ENCODE measurements at places on chromosomes 4 and X.

DNA sequence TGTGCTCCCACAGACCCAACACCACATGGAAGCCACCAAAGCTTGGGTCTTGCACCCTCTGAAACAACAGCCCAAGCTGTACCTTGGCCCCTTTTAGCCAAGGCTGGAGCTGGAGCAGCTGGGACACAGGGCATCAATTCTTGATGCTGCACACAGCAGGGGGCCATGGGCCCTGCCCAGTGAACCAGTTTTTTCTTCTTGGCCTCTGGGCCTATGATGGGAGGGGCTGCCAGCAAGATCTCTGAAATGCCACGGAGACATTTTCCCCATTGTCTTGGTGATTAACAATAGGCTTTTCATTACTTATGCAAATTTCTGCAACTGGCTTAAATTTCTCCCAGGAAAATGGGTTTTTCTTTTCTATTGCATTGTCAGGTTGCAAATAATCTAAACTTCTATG, 49.0 kb downstream of the SPANXA2 start:
- DNase-seq: no peak

GRCh38 chrX:123590842-123591486, 141.9 kb downstream of the THOC2 start:
- DNase-seq: no peak

DNA sequence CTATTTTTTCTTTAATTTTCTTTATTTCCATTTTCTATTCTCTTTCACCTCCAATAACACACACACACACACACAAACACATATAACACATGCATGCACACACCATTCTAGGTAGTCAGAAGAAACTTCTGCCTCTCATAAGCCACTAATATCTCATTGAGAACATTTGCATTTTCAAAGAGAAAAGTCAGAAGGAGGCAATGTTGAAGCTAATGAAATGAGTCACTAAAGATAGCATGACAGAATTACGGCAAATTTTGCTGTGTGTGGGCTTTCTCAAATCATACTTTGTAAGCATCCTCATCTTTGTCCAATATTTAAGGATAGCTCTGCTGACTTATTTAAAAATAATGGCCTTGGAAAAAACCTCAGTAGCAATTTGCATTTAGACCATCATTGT, 291.3 kb downstream of the GUCY2F start:
- DNase-seq: no peak

DNA sequence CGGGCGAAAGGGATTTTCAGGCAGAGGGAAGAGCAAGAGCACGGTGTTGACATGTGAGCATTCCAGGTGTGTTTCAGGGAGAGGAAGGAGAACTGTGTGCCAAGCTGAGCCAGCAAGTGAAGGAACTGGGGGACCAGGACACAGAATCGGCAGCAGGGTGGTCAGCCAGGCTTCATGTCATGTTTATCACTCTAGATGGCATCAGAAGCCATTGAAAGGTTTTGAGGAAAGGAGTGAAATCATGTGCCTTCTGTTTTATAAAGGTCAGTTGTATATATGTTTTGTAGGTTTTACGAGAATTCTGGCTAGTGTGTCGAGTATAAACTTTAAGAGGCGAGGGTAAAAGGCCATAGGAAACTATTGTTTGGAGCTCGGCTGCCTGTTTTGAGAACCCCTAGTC, 682.3 kb downstream of the TRIML1 start:
- DNase-seq: no peak

DNA sequence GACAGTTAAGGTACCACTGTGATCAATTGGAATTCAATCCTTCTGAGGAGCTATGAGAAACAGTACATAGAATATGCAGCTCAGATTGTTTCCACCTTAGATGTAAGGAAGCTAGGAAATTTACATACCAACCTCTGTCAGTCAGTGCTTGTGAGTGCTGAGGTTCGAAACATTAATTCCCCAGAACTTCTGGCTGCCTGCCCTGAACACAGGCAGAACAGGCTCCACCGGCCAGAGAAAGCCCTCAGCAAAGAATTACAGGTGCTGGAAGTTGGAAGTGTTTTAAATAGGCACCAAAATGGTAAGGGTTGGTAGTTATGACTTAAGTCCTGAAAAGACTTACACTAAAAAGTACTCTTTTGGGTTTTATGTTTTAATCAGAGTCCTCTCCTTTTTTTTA, 651.8 kb downstream of the C4orf33 start:
- DNase-seq: no peak

GRCh38 chrX:150889131-150889530, 9.3 kb downstream of the CD99L2 start:
- DNase-seq: no peak

GRCh38 chr4:153623491-153623890, 60.6 kb upstream of the TLR2 start:
- DNase-seq: no peak

GRCh38 chr4:95506264-95506663, 42.5 kb downstream of the UNC5C start:
- no peak for DNase-seq

DNA sequence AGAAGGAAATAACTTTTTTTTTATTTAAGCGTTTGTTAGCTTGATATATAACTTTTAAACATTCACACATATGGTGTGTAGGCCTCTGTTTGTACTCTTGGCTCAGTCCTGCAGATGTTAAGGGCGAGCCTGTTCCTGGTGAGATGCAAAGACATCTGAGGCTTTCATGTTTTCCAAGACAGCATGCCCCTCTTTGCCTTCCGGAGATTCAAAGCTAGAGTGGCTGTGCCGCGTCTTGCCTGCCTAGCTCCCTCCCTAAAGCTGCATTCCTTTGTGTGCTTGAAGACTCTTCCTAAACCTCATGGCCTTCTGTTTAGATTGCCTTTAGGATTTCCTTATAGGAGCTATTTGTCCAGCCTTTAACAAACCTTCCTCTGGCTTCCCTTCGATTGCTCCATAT, 67.1 kb downstream of the MID1IP1 start:
- DNase-seq: no peak

- no peak for DNase-seq
Observed at GRCh38 chrX:39850630-39851152, 247.1 kb downstream of the BCOR start.

- no peak for DNase-seq
Observed at GRCh38 chrX:1476682-1477081, 24.0 kb upstream of the ASMTL start.

GRCh38 chr4:90234916-90235547, 107.8 kb downstream of the CCSER1 start:
- DNase-seq: no peak

DNA sequence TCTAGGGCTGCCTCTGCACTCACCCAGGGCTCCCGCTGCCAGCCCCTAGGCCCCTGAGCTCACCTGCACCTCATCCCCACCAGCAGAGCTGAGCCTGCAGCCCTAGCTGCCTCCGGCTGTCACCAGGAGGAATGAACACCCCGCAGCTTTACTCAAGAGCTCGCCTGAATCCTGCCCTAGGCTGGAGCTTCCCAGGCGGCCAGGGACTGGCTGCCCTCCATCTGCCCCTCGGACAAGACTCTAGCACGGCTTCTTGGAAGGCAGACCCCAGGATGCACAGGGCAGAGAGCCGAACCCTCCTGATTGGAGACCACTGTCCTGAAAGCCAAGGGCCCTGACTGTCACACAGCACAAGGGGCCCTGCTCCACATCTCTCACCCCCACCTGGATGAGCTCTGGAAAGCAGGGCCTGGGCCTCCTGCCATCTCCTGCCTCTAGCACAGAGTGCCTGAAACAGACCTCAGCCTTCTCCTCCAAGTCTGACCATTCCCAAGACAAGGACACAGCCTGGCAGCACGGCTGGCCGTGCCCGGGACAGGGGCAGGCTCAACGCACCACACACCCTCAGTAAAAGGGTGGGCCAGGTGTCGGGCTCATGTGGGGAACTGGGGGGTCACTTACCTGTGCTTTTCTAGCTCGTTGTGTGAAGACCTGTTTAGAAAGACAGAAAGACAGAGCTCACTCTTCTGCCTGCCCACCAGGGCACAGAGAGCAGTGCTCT, 4.4 kb downstream of the MXD4 start:
- no peak for DNase-seq

DNA sequence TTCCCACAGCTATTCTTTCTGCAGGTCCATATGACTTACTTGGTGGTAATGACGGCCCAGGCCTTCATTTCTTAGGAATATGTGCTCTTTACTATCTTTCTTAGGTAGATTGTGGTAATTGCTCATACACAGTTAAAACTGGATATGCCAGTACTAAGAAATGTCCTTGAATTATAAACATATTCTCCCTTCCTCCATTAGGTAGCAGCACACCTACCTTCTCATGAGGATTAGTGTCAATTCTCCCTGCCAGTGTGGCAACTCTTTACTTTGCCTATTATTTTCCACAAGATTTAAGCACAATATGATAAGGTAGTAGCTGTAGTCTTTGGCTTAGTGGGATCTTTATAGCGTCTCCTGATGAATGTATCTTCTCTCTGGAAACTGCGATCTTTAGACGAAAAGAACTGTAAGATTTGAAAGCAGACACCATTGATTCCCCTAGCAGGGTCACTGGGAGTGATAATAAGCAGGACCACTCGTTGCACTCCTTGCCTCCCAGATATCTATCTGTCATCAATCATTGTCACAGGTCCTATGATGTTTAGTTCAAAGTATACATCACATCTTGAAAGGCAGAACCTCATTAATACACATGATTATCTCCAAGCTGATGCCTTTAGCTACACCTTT, 1240.7 kb downstream of the C4orf33 start:
- peak; percentile 1 for DNase-seq

DNA sequence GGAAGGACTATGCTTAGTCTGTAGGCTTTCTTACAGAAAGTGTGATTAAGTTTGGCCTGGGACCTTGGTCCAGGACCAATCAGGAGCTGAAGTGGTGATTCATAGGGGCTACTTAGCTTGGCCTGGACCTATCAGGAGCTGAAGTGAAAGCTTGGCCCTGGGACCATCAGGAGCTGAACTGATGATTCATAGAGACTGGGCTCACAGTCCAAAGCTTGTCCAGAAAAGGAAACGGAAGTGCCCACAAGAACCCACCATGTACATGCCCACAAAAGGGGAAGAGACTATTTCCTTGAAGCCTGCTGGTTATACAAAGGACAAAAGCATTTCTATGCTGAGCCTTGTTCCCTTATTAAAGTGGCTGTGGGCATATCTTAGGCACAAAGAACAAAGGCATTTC, 12.6 kb downstream of the TENT5D start:
- no peak for DNase-seq

DNA sequence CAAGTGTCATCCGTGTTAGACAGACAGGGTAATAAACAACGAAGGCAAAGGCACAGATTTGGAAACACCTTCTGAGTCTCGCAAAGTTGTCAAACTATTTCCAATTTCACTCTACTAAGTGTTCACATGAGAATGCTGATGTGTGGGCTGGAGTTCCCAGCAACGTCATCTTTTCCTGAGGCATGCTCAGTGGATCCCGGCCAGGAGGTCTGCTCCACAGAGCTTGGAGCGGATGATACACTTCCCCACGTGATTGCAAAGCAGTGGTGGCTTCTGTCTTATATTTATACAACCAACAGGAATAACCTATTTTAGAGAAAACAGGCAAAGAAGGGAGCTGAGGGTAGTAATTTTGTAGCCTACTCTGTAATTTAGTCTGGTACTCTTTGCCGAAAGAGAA, 40.1 kb upstream of the PDK3 start:
- DNase-seq: no peak

GRCh38 chr4:150888217-150888616, 126.9 kb downstream of the LRBA start:
- DNase-seq: no peak

DNA sequence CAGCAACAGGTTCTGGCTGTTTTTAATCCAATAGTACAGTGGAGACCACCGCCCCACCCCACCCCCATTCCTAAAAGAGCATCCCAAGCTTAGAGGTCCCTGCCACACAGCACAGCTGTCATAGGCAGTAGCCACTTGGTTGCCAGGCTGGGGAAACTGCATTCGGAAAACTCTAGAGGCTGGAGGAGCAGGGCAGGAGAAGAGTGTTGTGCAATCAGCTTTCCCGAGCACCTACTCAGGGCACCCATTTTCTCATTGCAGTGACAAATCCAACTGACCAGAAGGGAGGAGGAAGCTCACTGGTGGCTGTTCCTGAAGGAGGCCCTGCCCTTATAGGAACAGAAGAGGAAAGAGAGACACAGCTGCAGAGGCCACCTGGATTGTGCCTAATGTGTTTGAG, 1.1 kb downstream of the CXCL1 start:
- DNase-seq: no peak

GRCh38 chr4:151260526-151260925, 16.4 kb upstream of the PRSS48 start:
- DNase-seq: no peak

- no peak for DNase-seq
Observed at GRCh38 chr4:61309616-61310015, 109.5 kb downstream of the ADGRL3 start.

DNA sequence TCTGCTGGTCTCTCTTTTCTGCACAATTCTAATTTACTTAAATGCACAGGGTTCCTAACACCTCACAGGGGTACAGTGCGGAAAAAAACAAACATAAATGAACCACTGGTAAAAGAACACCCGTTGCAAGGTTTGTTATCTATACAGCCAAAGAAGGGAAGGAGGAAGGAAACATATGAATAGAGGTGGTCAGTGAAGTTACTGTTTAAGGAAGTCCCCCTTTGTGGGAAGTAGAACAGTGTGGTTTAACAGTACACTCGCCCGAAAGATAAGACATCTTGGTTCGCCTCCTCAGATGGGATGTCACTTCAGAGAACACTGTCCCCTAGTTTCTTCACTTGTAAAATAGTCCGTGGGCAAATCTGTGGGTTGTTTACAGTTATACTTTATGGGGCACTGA, 57.5 kb downstream of the TEC start:
- DNase-seq: no peak

DNA sequence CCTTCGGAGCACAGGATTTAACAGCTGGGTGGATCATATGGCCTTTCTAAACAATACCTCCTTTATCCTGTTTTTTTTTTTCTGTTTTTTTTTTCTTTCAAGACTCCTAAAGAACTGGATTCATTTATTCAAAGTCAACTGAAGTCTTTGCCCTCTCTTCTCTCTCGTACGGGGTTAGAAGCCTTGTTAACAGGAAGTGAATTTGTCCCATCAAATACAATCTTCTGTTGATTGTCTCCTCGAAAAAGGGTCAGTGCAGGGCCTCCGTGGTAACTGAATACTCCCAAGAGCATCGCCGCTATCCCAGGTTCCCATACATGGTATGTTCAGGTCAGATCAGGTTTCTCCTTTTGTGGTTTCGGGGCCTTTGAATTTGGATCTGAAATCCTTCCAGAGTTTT, 1.8 kb upstream of the TMEM128 start:
- no peak for DNase-seq

- DNase-seq: no peak
Observed at GRCh38 chr4:79540143-79540542, 132.1 kb upstream of the GK2 start.

DNA sequence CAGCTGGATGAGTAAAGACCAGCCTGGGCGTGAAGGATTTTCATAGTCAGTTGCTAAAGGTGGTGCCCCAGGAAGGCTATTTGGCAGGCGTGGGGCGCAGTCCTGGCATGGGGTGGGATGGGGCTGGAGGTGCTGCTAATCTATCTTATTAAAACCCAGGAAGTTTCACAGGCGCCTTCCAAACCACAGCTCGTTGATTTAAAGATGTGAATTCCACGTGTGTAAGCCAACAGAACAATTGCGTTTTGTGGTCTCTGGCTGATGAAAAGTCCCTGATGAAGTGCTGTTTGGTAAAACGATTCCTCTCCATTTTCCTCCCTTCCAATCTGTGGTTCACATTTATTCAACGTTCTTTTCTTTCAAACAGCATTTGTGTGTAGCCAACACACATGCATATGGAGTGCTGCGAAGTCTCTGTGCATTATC, 105.0 kb downstream of the TBL1X start:
- DNase-seq: no peak

Measured in NCI-H345 (cell line).